ENCODE measurements at places on chromosomes 5 and 9.

GRCh38 chr5:55386356-55386755, 78.6 kb downstream of the MTREX start:
- H3K27ac ChIP-seq, result no peak overlapping the region
- H3K4me3 ChIP-seq, result no peak overlapping the region
- no peaks in the 10 kb centered on the region for H3K4me1 ChIP-seq
- DNase-seq, result no peak
- no peaks in the 10 kb centered on the region for H3K27me3 ChIP-seq

DNA sequence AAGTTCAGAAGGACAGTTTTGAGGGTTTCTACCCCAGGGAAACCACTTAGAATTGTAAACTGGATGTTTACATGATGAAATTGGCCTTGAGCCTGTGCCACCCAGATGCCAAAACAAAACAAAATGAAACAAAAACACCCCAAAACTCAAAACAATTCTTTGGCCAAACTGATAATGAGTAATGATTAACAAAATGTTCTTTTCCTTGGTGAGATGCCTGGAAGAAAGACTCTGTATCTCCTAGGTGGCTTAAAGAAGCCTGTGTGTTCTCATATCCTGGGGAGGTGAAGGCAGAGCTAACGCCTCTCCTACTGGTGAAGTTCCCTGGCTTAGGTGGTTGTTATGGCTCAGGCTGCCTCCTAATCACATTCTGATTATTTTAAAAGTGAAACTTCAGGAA, 120.5 kb downstream of the NPR3 start:
- H3K4me1 ChIP-seq, result no peaks in the 10 kb centered on the region
- DNase-seq, result no peak
- H3K4me3 ChIP-seq, result no peak overlapping the region

DNA sequence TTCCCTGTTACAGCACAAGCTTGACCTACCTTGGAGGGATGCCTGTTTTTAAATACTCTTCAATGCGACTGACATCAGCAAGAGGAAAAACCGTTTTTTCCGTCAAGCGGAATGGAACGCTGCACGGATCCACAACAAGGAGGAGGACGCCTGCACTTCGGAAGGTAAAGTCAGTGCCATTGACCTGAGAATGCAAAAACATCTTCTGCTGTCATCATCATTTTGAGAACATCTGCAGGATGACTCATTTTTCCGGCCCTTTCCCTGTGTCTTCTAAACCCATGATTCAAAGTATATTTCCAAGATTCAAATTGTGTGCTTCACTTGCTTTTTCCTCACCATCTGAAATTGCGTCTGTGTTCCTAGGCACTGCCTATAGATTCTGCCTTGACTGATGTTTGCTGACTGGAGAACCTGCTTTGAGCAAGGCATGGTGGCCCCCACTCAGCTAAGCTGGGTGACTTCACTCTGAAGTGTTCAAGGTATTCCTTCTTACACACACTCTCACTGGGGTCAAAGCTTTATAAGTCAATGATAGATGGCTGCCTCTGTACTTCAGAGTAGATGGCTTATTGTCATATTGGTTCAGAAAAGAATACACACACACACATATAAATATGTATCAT, 78.1 kb downstream of the CEMIP2 start:
- H3K4me3 ChIP-seq, result no peak overlapping the region
- no peaks in the 10 kb centered on the region for H3K27me3 ChIP-seq
- DNase-seq, result no peak
- H3K36me3 ChIP-seq, result peaks cover 13% of the 10 kb centered on the region
- H3K27ac ChIP-seq, result no peak overlapping the region
- no peaks in the 10 kb centered on the region for H3K4me1 ChIP-seq

- peaks cover 14% of the 10 kb centered on the region for H3K4me1 ChIP-seq
- peaks cover 10% of the 10 kb centered on the region for H3K27me3 ChIP-seq
- no peak overlapping the region for H3K27ac ChIP-seq
- no peak overlapping the region for H3K4me3 ChIP-seq
Observed at GRCh38 chr9:4494806-4495205, 4.5 kb downstream of the SLC1A1 start.

GRCh38 chr9:122562134-122562760, 9.3 kb downstream of the OR1N2 start:
- DNase-seq, result no peak
- no peaks in the 10 kb centered on the region for H3K27me3 ChIP-seq
- no peaks in the 10 kb centered on the region for H3K36me3 ChIP-seq
- no peak overlapping the region for H3K4me3 ChIP-seq
- no peak overlapping the region for H3K27ac ChIP-seq

- H3K27me3 ChIP-seq, result no peaks in the 10 kb centered on the region
- no peaks in the 10 kb centered on the region for H3K4me1 ChIP-seq
- no peak overlapping the region for H3K27ac ChIP-seq
- H3K36me3 ChIP-seq, result no peaks in the 10 kb centered on the region
- DNase-seq, result no peak
Observed at GRCh38 chr9:136292026-136292538, 11.8 kb downstream of the CCDC187 start.

DNA sequence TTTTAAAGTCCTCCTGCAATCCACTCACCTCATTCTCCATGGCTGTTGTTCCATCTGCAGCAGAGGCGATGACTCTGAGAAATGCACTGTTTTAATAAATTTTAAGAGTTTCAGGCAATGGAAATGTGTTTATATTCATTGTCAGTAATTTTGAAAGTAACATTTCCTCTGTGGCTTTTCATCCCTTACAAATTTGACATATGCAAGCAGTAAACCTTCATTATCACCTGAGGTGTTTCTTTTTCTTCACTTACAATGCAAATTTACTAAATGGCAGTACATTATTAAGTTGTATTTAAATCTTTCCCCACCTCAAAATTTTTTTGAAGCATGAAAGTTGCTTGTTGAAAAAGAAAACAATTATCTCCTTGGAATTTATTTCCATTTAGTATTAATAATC, 136.9 kb downstream of the DIRAS2 start:
- no peaks in the 10 kb centered on the region for H3K27me3 ChIP-seq
- no peak overlapping the region for H3K27ac ChIP-seq
- no peak overlapping the region for H3K4me3 ChIP-seq
- H3K36me3 ChIP-seq, result no peaks in the 10 kb centered on the region
- no peak for DNase-seq
